ENCODE measurements at places on chromosomes 11 and 22.

DNA sequence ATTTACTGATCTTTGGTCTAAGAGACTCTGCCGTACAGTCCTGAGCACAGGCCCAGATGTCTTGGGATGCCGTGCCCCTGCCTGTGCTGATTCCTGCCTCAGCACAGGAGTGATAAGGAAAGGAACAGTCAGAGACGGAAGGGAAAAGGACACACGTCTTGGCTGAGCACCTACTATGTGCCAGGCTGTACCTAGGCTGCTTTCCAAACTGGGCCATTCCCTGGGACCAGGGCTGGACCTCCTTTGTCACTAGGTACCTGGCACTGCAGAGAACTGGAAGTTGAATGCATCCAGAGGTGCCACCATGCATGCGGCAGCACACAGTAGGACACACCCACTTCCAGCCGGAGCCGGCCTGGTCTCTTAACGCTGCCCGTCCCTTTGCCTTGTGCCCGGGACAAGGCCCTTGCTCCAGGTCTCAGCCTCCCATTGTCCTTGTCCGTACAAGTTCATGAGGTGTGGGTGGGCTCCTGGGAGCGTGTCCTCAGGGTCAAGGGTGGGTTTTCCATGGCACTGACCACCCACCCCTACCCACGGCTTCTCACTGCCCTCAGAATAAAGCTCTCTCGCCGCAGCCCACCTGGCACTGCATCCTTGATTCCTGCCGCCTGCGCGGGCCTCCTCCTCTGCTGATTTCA lies 1.1 kb upstream of the SSTR3 start:
- no peak for DNase-seq

GRCh38 chr11:3947061-3947460 lies 91.6 kb downstream of the STIM1 start:
- DNase-seq, result peak; percentile 24

GRCh38 chr11:129605815-129606214 lies 209.8 kb upstream of the TMEM45B start:
- no peak for DNase-seq

- no peak for DNase-seq
Measured at GRCh38 chr11:47971501-47971900, 8.9 kb upstream of the PTPRJ start.

DNA sequence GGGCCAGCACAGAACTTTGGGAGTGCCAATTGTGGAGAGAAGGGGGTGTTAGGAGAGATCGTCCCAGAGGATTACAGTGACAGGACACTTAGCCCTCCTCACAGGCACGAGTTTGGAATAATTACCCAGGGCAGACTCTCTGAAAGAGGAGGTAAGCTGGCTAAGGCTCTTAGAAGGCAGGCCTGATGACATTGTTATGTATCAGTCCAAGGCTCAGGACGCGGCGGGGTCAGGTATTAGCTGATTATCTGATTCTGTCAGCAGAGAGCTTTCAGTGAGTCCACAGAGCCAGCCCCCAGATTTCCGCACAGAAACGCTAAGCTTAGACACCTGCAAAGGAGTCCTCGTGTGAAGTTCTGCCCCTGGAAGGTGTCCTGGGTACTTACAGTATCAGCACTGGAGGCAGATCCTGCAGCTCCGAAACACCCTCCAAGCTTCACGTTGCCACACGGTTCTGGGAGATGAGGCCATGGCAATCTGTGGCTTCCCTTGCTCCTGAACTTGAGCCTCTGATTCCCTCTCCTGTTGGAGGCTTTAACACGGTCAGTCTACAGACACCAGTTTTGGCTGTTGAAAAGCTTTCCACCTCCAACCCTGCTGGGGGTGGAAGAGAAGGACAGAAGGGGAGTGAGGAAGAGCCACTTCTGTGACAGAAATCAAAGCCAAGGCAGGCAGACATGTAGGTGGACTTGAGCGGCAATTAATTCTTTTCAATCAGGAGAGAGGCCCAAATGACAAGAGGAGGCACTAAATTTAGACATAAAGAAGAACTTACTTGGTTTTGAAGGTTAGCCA lies 123.6 kb upstream of the CADM1 start:
- DNase-seq, result no peak

GRCh38 chr11:57735619-57736298 lies 5.5 kb upstream of the SELENOH start:
- DNase-seq, result no peak

DNA sequence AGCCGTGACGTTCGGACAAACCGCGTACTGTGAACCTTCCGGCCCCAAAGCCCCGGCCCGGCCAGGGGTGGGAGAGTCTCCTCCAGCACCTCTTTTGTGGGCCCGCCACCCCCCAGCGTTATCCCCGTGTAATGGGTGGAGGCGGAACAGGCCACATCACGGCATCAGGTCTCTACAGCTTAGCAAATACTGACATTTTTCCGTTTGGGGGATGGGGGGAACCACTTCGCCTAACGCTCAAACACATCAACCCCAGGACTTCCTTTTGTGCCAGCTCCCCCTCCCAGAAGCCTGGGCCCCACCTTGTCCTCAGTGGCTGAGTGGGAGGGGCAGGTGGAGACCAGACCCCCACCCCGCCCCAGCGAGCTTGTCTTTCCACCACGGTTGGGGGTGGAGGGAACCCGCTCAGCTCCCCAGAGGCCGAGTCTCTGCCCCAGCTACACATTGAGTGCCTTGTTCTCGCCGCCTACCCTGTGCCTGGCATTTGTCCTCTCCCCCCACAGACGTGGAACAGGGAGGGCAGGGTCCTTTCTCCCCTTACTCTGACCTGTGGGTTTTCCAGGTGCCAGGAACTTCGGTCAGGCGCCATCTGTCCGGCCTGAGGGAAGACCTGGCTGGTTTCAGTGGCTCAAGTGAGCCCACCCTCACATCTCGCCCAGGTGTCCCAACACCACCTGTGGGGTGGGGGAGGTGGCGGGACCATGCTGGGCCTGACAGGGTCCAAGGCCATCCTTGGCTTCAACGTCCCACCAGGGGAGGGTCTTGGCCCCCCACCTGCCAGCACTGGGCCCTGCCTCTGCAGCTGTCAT lies 29.6 kb downstream of the SBF1 start:
- no peak for DNase-seq

DNA sequence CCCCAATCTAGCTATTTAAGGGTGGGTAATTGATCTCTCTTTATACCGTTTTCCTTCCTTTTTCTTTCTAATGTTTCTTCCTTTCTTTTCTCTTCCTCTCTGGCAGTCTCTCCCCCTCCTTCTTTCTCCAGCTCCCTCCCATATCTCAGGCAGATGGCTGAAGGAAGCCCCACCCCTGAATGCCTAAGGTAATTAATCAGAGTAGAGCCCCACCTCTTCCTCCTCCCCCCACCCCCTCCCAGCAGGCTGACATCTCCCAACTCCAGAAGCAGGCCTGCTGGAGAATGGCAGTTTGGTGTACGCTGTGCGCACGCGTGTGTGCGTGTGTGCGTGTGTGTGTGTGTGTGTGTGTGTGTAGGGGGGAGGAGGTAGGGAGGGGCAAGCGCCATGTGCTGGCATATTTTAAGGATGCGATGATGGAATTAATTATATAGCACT lies 122.6 kb downstream of the APOL5 start:
- DNase-seq, result no peak

GRCh38 chr11:85941380-85941973 lies 86.3 kb downstream of the CCDC83 start:
- DNase-seq, result no peak

DNA sequence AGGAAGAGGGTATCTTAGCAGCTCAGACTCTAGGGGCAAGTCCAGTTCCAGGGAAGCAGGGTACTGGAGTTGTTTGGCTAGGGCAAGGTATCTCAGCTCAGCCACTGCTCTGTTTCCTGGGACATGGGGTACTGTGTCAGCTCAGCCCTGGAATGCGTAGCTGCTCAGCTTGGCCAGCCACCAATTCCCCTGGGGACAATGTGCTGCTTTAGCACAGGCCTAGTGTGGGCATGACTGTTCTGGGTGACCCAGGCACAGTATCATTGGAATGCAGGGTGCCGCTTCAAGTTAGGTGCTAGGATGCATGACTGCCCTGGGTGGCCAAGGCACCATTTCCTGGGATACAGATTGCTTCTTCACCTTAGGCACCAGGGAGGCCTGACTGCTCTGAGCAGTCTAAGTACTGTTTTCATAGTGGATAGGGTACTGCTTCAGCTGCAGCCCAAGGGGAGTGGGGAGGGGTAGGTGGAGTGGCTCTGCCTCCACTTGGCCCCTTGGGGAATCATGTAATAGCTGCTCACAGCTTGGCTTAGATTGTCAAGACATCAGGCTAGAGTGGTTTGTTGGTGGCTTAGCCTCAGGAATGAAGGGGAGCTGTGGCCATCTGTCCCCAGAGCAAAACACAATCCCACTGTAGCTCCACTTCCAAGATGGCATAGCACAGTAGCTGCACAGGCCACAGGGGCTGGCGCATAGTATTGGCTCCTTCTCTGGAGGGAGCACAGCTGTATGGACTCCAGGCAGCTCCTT lies 36.0 kb downstream of the MADD start:
- DNase-seq, result no peak

GRCh38 chr11:82930229-82930628 lies 28.7 kb downstream of the DDIAS start:
- no peak for DNase-seq

Data from stimulated activated CD8-positive, alpha-beta memory T cell treated with anti-CD3 and anti-CD28 coated beads, Interleukin-2, amount 100 ng/mL, for 1 hour (primary cell).